NCI-H2081 (cell line): ENCODE measurements at places on chromosomes 16 and 17.

DNA sequence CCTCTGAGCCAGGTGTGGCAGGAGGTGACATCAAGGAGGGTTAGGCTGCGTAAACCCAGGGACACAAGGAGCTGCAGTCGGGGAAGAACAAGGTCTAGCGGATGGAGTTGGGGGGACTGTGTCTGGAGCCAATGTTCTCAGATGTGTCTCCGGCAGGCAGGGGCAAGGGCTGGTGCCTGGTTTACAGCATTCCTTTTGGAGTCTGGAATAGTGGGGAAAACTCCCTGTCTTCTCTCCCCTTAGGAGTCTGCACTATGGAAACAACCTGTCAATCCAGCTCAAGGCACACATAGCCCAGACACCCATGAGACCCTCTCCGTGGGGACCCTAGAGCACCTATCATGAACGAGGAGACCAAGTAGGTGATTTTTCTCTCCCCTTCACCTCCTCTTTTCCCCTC is 27.5 kb downstream of the NLRC5 start:
- DNase-seq = no peak

GRCh38 chr17:28925912-28926365 is 23.1 kb upstream of the DHRS13 start:
- peak; percentile 31 for DNase-seq

- DNase-seq = no peak
Observed at GRCh38 chr16:83799336-83799735, 8.4 kb upstream of the HSBP1 start.

DNA sequence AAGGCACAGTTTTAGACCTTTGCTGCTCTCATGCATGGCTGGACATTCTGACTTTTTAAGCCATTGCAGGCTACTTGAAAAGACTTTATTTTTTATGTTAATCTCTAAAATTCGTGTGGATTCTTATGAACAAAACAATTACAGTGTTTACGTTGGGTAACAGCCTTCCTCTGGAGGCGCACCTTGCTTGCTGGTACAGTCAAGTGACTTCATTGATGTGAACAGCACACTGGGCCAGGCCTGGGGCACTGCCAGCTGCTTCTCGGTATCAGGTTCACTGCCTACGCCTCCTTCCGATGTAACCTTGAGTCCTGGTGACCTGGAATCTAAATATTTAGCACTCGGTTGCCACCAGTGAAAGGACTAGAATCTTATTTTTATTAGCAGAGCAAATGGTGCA is 27.8 kb downstream of the MARCHF10 start:
- DNase-seq = no peak

GRCh38 chr16:79887541-79888540 is 287.3 kb upstream of the MAF start:
- DNase-seq = no peak

- no peak for DNase-seq
Observed at GRCh38 chr17:18004345-18004744, 31.7 kb downstream of the DRC3 start.

GRCh38 chr17:33342025-33342424 is 48.9 kb upstream of the ASIC2 start:
- DNase-seq = no peak

GRCh38 chr16:58243528-58244004 is 45.7 kb upstream of the CSNK2A2 start:
- DNase-seq = no peak
